ENCODE measurements at places on chromosomes 7 and 10.

- H3K4me1 ChIP-seq = no peaks in the 10 kb centered on the region
- no peak for DNase-seq
- no peak overlapping the region for H3K4me3 ChIP-seq
- H3K36me3 ChIP-seq = peaks cover 4% of the 10 kb centered on the region
- no peak overlapping the region for H3K27ac ChIP-seq
- no peaks in the 10 kb centered on the region for H3K27me3 ChIP-seq
Measured at GRCh38 chr7:67344481-67345193, 348.0 kb downstream of the TYW1 start.

DNA sequence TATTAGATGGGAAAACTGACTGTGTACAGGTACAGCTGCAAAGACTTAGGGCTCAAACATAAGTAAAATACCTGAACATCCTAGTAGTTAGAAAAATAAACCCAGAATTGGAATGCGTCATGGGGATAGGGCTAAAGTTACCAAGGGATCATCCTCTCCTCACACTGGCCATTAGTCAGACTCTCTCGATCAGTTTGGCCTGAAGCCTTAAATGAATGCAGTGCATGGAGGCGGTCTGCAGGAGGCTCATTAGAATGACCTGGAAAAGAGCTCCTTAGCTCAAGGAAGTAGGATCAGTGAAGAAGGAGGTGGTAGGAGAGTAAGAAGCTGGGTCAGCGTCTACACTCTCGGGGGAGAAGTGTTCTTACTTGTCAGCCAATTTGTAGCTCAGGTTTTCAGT is 35.3 kb downstream of the DENND2A start:
- no peaks in the 10 kb centered on the region for H3K27me3 ChIP-seq
- H3K4me3 ChIP-seq = no peak overlapping the region
- no peaks in the 10 kb centered on the region for H3K36me3 ChIP-seq
- peak overlapping the region; percentile 13 for H3K27ac ChIP-seq

GRCh38 chr10:104867966-104868598 is 227.0 kb downstream of the SORCS3 start:
- no peak overlapping the region for H3K27ac ChIP-seq
- H3K4me3 ChIP-seq = no peak overlapping the region
- H3K4me1 ChIP-seq = no peaks in the 10 kb centered on the region
- no peaks in the 10 kb centered on the region for H3K36me3 ChIP-seq
- DNase-seq = no peak

DNA sequence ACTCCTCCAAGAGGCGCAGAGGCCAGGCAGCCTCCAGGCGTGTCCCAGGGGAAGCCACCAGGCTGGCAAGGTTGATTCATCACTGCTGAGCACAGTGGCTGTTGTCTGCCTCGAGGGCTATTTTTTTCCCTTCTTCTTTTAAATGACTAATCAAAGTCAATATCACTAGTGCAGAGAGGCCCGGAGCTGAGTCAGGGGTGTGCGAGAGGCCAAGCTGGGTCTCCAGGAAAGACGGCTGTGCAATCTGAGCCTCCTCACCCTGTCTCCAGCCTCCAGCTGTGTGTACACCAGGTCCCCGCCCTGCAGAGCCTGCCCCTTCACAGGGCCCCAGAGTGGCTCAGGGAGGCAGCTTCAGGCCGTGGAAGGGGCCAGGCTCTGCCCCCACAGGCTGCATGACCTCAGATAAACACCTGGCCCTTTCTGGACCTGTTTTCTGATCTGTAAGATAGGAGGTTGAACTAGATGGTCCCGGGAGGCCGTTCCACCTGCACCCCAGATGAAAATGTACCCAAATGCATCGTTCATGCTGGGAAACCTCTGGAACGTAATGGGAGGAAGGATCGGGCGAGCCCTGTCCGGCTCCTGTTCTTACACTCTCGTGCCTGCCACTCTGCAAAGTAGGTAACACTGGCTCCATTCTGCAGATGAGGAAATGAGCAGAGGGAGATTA is 3.7 kb downstream of the STX1A start:
- H3K4me3 ChIP-seq = no peak overlapping the region
- H3K36me3 ChIP-seq = peaks cover 25% of the 10 kb centered on the region
- no peaks in the 10 kb centered on the region for H3K27me3 ChIP-seq
- peak overlapping the region; percentile 63 for H3K27ac ChIP-seq
- peak; percentile 75 for DNase-seq

DNA sequence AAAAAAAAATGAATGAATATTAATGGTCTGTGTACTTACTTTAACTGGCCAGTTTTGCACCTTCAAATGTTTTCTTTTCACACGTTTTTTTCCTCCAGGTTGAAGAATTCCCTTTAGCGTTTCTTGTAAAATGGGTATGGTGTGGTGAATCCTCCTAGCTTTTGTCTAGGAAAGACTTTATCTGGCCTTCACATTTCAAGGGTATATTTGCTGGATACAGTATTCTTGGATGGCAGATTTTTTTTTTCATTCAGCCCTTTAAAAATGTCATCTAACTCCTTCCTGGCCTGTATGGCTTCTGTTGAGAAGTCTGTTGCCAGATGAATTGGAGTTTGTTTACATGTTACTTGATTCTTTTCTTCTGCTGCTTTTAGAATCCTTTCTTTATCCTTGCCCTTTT is 10.1 kb downstream of the SLC25A40 start:
- peaks cover 4% of the 10 kb centered on the region for H3K36me3 ChIP-seq
- no peak overlapping the region for H3K4me3 ChIP-seq
- H3K4me1 ChIP-seq = no peaks in the 10 kb centered on the region

DNA sequence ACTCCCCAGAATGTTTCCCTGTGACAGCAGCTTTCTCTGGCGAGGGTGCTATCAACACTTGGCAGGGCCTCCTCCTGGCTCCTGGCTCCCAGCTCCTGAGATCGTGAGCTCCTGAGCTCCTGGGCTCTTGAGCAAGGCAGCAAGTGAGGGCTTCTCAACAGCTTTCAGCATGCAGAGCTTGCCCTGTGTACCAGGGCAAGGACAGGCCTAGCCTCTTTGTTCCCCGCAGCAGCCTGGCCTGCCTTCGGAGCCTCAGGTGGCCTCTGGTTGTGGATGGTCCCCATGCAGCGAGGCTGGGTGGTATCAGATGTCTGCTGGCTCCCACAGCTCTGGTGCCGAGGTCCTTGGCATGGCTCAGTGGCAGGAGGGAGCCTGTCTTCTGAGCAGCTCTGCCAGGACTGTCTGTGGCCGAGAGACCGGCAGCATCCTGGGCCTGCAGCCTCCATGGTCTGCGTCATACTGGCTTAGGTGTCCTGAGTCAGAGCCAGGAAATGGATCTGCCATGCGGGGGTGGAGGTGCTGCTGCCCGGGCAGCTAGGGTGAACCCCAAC is 44.2 kb downstream of the ZMIZ1 start:
- H3K4me3 ChIP-seq = no peak overlapping the region
- peaks cover 31% of the 10 kb centered on the region for H3K4me1 ChIP-seq
- peak overlapping the region; percentile 71 for H3K27ac ChIP-seq
- peak; percentile 36 for DNase-seq
- H3K27me3 ChIP-seq = no peaks in the 10 kb centered on the region

Data from keratinocyte (primary cell).